ENCODE measurements at places on chromosomes 12 and 14.

GRCh38 chr12:113980537-113981337, 14.6 kb upstream of the RBM19 start:
- DNase-seq: peak; percentile 53

DNA sequence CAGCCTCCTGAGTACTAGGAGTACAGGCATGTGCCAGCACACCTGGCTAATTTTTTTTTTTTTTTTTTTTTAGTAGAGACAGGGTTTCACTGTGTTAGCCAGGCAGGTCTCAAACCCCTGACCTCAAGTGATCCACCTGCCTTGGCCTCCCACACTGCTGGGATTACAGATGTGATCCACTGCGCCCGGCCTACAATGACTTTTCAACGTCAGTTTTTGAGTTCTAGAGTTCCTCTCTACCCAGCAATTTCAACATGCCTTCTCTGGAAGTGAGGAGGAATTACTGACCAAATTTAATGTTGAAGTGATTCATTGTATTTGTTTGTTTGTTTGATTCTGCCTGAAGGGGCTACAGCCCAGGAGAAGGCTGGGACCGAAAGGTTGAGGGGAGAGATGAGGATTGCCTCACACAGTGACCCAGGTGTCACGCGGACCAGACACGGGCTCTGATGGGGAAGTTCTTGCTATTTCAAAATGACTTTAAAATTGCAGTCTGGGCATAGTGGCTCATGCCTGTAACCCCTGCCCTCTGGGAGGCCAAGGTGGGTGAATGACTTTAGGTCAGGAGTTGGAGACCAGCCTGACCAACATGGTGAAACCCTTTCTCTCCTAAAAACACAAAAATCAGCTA, 8.6 kb upstream of the DENR start:
- no peak for DNase-seq

DNA sequence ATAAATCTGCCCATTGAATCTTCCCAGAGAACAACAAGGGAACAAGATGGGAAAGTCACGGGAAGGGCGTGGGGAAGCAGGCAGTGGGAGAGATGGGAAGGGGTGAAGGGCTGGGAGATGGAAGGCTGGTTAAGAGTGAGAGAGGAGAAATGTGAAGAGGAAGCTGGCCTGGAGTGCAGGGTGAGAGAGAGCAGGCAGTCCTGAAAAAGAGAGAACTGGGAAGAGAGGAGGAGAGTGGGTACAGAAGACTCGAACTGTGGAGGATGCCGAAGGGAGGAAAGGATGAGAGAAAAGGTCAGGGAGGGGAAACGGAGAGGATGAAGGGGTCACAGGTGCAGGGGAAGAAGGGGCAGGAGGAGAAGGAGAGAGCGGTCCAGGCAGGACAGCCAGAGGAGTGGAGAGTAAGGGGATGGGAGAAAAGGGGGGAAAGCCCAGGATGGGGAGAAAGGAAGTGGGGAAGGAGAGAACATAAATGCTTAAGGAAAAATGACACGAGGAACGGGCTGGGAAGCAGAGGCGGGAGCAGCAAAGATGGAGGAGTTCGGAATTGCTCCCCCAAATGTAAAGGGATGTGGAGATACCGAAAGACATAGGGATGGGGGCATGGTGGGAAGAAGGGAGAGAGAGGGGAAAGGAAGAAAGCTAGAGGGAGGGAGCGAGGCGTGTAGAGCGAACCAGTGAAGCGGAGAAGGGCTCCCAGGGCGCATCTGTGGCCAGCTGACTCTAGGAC, 1.2 kb downstream of the PIANP start:
- no peak for DNase-seq

GRCh38 chr12:124506145-124506831, 61.1 kb downstream of the NCOR2 start:
- no peak for DNase-seq

GRCh38 chr14:76131071-76131965, 20.4 kb upstream of the GPATCH2L start:
- no peak for DNase-seq

- no peak for DNase-seq
These were observed 496.6 kb upstream of the TMPO start for GRCh38 chr12:98018836-98019235.

DNA sequence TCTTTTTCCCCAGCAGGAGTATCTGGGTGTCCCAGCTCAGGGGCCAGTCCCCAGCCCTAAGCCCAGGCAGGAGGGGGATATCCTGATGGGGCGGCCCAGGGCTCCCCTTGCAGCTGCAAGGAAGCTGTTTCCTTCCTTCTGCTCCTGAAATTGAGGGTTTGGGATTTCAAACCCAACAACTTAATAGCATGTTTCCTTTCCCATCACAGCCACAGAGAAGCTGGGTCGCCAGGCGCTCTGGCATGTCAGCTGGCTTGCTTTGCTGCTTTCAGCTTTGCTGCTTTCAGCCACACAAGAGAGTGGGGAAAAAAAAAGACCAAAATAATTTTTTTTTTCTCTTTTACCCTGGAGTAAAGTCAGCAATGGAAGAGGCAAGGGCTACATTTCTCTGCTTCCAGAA, 30.0 kb downstream of the HVCN1 start:
- no peak for DNase-seq

GRCh38 chr12:1796515-1797010, 23.8 kb upstream of the LRTM2 start:
- peak; percentile 50 for DNase-seq

- DNase-seq: no peak
These were observed 88.3 kb downstream of the GTF2A1 start for GRCh38 chr14:81132468-81132867.
